Ovary (tissue), 10 donors: ENCODE measurements at places on chromosomes 2 and 18. TPM values are rescaled to one million over a fixed set of nuclear protein-coding genes. Genes with fewer than 3 reads are reported as not detected.

Gene UNC80
- 0.18 TPM for total RNA-seq

DNA sequence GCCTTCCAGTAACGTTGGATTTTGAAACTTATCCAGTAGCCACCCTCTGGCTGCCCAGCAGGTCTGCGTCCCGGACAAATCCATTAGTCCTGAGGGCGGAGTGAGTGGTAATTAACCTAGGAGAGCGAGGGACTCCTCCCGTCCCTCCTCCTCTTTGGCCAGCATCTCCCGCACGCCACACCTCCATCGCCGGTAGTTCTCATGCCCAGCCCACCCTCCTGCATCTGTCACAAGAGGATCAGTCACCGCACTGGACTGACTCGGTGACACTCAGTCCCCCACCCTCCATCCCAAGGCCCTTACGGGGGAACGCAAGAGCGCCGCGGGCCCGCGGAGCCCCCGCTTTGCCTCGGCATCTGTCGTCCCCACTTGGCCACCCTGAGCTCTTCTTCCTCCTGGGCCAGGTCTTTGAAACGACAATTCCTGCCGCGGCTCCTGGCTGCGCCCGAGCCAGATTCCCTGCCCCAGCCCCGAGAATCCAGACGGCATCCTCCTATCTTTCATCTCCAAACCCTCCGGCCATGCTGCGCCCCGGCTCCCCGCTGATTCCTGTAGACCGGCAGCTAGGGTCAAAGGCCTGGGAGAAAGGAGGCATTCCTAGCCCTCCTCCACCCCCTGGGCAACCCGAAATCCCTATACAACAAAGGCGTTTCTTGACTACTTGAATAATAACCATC lies 77.5 kb downstream of the EIF2AK3 start:
- DNase-seq, result no peak

- DNase-seq, result no peak
These were observed 9.8 kb downstream of the ARID5A start for GRCh38 chr2:96546321-96546720.

DNA sequence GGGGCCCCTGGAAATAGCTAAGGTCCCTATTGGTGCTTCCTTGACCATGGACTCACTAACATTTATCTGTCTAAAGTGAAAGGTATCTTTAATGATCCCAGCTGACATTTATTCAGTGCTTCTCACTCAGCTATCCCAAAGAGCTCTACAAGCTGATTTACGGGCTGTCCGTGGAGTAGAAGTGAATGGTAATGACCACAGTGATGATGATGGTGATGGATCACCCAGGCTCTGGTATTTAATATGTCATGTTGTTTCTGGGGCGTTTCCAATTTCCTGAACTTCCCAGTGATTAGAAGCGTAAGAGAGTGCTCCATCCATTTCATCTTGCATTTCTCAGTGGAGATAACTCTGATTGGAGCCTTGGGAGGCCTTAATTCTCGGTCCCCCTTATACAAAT lies 304.3 kb downstream of the HRH4 start:
- DNase-seq, result no peak

- DNase-seq, result no peak
These were observed 277.5 kb upstream of the ZSWIM2 start for GRCh38 chr2:187126247-187127005.

Gene STAT4
- 1.5 TPM for total RNA-seq

GRCh38 chr2:127508631-127509034 lies 17.7 kb downstream of the IWS1 start:
- peak; percentile 38 for DNase-seq

- no peak for DNase-seq
These were observed 130.6 kb upstream of the PXDN start for GRCh38 chr2:1874950-1875349.

- no peak for DNase-seq
These were observed 12.8 kb downstream of the SLC30A3 start for GRCh38 chr2:27249891-27250651.

DNA sequence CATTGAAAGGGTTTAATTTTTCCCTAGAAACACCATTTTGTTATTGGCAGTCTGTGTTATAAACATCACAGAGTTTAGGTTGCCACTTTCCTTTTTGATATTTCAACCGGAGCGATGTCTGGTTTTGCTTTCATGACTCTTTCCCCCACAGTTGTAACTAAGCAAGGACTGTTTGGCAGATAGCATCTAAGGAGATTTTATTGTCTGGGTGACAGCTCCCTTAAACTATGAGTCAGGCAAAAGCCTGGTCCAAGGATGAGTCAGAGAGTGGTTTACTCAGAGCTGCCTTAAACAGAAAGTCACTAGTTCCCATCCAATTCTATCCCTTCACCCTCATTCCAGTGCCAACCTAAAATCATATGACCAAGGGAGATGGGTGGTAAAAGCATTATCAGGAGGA lies 341.6 kb upstream of the VWC2L start:
- DNase-seq, result no peak

Gene RAD51AP2
- 0.05 TPM for total RNA-seq

GRCh38 chr18:3340682-3341097 lies 78.8 kb downstream of the MYL12B start:
- no peak for DNase-seq

DNA sequence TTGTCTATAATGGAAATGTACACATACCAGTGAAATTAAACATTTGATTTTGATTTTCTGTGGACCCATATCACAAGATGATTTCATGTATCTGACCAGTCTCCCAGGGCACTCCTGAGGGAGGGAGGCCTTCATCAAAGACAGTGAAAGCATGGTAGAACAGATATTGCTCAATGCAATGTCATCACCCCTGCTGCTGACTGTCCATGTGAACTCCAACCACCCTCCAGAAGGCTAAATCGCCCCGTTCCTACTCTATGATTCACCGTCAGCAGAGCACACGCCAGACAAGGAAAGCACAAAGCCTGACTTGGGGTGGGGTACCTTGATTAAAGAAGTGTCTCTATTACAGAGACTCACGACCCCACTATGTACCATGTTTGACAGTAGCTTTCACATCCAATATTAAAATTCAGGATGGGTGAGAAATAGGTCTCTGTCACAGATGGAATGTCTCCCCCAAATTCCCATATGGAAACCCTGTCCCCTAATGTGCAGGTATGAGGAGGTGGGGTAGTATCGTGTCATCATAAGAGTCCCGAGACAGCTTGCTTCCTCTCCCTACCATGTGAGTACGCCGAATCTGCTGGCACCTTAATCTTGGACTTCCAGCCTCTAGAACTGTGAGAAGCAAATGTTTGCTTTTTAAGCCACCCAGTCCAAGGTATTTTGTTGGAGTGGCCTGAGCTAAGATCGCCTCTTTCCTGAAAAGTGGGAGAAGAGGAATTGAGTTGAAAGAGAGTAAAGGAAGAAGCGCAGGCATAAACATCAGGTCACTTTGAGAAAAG lies 42.4 kb downstream of the CYB5A start:
- no peak for DNase-seq

Gene ALPP
- not detected for total RNA-seq

- no peak for DNase-seq
These were observed 73.1 kb upstream of the ZNF521 start for GRCh38 chr18:25425024-25425423.

Gene TLX2
- total RNA-seq, result not detected

Gene SPATA3
- not detected for total RNA-seq

Gene NCL
- total RNA-seq, result 509 TPM

Gene INPP5D
- total RNA-seq, result 8.7 TPM

Gene PMAIP1
- total RNA-seq, result 0.48 TPM

- no peak for DNase-seq
These were observed 144.1 kb upstream of the STK17B start for GRCh38 chr2:196315388-196316049.

Gene CCDC68
- 5.4 TPM for total RNA-seq

GRCh38 chr2:38237311-38237710 lies 139.8 kb downstream of the ATL2 start:
- no peak for DNase-seq

Gene WNT10A
- total RNA-seq, result not detected

Gene ZNF514
- 24.4 TPM for total RNA-seq

- no peak for DNase-seq
These were observed 22.3 kb upstream of the LRRTM1 start for GRCh38 chr2:80326861-80327260.

DNA sequence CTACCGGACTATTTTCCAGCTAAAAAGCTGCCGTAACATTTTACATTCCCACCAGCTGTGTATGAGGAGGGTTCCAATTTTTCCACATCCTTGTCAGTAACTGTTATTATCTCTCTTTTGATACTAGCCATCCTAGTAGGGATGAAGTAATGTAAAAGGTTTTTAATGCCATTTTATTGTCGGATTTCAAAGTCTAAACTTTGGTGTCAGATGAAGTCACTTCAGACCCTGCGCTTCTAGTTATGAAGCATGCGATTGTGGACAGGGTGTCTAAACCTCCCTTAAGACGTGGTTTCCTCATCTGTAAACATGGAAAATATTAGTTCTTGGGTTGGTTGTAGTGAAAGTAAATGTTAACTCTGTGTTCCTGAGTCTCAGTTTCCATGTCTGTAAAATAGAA lies 4.7 kb downstream of the DGKD start:
- no peak for DNase-seq

- no peak for DNase-seq
These were observed 4.0 kb downstream of the SLC14A2 start for GRCh38 chr18:45619062-45619825.

DNA sequence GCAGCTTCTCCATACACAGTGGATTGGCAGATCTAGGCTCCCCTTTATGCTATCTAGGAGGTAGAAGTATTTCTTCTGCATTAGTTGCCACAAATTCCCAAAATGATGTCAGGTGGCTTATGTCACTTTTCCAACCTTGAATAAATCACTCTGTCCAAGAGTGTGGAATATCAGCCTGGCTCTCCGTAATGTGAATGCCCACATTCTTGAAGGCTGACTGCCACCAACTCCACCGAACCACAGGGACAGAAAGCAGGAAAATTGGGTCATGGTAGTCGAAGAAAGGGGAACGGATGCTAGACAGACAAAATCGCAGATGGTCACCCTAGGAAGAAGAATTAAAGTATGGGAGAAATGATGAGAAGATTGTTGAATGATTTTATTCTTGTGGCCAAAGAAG lies 624.9 kb upstream of the CDH2 start:
- DNase-seq, result no peak

Gene CBLN2
- total RNA-seq, result not detected

Gene CROCC2
- 6.1 TPM for total RNA-seq

DNA sequence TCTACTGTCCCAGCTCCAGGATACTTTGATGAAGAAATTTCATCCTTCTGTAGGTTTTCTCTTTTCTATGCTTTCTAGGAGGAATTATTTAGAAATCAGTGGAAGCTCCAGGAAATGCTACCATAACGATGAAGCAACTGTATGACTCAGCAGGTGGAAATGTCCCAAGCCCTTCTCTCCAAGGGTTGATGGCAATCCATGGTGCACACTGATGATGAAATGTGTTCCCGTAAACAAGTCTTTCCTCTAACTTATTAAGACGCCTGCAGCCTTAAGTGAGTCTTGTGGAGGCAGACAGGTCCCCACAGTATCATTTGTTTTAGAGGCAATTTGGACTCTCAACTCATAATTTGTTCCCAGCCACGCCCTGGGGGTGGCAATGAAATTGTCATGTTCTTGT lies 777.6 kb upstream of the SOX11 start:
- DNase-seq, result no peak

GRCh38 chr2:15180379-15180778 lies 380.8 kb downstream of the NBAS start:
- no peak for DNase-seq

Gene RNF103
- 35.6 TPM for total RNA-seq

Gene TBC1D8
- 14.3 TPM for total RNA-seq

DNA sequence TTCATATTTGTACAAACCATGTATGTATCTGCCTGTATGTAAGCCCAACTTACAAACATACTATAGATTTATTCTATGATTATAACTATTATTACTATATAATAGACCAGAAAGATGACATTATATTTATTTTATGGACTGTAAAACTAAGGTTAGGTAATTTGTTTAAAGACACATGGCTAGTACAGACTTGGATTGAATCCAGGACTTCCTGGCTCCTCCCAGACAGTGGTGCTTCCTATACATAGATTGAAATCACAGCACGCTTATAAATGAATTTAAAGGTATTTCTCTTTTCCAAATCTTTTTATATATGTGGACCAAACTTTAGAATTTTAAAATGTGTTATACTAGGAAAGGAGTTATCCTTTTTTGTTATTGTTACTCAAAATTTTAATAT lies 151.6 kb upstream of the MYO3B start:
- DNase-seq, result no peak

Gene CHRNG
- total RNA-seq, result not detected

- peak; percentile 22 for DNase-seq
These were observed at the start of gene CNTNAP5 for GRCh38 chr2:124025171-124025580. TSS of gene CNTNAP5 (plus strand) at chr2:124025287. CDS start at chr2:124025651, 364 bp downstream.

GRCh38 chr18:55500316-55501086 lies 87.5 kb downstream of the TCF4 start:
- no peak for DNase-seq

DNA sequence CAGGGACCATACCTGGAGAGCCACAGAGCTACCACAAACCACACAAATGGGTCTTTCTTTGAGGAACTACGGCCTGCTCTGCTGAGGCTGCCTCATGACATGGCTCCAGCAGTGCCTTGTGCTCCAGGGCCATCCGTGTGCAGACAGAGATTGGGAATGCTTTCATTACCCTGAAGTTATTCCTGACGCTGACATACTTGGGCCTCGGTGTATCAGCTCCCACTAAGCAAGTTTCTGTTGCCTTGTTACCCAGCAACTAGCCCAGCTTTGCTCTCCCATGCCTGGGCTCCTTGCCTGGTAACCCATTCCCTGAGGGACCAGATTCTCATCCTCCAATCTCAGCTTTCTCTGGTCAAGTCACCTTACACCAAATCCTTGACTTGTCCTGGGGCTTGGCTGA lies 80.3 kb upstream of the FZD7 start:
- no peak for DNase-seq
